ENCODE measurements at places on chromosomes 2 and 18.

GRCh38 chr2:207875473-207876212 lies 105.9 kb upstream of the FZD5 start:
- no peak for DNase-seq

GRCh38 chr2:108229875-108230274 lies 9.9 kb upstream of the SULT1C3 start:
- no peak for DNase-seq

DNA sequence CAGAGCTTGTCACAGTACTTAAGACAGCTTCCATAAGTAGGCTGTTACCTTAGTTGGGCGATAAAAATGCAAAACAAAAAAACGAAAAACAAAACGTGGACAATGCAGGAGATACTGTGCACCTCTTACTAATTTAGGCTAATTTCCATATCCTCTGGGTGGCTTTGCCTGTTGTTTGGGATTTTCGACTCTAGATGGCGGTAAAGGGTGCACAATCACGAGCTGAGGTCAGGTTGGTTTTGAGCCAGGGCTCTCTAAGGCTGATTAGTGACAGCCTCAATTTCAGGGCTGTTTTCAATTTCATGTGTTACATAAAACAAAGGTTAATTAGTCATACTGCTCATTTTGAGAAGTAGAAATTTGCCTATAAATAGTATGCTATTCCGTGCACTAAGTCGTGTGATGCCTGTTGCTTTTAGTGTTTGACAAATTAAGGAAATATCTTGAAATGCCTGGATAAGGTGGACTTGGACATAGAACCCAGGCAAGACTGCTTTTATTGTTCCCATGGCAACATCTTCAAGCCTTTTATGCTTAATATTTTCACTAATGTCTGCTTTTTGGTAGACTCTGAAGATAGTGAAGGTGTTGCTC lies 493.1 kb downstream of the SOCS6 start:
- peak; percentile 4 for DNase-seq

DNA sequence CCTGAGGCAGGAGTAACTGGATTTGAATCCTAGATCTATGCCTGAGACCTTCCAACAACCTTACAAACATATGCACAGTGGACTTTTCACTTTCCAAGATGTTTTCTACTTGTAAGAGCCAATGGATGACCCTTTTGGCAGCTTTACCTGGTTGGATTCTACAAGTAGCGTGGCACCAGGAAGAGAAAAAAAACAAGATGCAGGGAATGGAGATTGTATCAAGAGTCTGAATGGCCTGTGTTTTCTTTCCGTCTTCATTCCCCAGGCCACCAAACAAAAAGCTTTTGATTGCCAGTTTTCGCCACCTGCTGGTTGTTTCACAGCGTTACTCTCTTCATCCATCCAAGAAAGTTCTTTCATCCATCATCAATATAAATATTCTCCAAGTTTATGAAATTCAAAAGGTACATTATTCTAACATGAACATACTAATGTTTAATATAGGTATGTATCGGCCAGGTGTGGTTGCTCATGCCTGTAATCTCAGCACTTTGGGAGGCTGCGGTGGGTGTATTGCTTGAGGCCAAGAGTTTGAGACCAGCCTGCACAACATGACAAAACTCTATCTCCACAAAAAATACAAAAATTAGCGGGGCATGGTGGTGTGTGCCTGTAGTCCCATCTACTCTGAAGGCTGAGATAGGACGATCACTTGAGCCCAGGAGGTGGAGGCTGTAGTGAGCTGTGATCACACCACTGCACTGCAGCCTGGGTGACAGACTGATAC lies 3.5 kb upstream of the BCL2 start:
- peak; percentile 56 for DNase-seq

DNA sequence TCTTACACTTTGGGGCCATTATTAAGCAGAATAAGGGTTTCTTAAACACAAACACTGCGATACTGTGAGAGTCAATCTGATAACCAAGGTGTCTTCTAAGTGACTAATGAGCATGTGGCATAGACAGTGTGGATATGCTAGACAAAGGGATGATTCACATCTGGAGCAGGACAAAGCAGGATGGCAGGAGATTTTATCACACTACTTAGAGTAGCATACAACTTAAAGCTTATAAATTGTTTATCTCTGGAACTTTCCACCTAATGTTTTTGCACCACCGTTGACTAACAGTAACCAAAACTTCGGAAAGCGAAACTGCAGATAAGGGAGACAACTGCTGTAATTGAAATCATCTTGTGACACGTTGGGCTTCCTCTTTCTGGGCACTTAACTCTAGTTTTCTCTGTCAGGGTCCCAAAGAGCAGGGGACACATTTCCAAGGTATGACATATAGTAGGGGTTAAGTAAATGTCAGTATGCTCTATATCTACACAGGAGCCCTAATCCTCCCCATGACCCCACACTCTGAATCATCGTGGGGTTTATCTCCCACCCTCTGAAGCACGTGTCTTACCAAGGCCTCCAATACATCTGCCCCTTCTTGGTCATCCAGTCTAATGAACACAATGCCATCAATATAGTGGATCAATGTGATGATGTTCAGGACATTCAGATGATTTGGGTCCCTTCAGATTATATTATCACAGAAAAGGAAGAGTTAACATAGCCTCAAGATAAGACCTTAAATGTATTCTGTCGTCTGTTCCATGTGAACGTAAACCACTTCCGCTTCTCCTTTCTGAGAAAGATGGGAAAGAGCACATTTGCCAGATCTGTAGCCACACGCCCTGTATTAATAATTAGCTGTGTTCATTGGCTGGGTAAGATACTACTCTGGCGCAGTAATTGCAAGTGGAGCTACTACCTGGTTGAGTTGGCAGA lies 78.7 kb downstream of the FTCDNL1 start:
- no peak for DNase-seq

GRCh38 chr2:215751911-215752272 lies 261.5 kb downstream of the MREG start:
- no peak for DNase-seq

DNA sequence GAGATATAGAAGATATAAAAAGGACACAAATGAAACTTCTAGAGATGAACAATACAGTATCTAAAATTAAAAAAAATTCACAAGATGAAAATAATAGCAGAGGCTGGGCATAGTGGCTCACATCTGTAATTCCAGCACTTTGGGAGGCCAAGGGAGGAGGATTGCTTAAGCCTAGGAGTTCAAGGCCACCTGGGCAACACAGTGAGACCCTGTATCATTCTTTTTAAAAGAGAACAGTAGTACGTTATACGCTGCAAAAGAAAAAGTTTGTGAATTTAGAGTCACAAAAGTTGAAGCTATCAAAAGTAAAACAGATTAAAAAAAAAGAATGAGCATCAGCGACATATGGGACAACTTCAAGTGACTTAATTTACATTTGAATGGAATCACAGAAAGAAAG lies 81.6 kb upstream of the ZFP36L2 start:
- DNase-seq, result no peak

- DNase-seq, result no peak
Measured at GRCh38 chr18:59051470-59052165, 88.1 kb upstream of the SEC11C start.

DNA sequence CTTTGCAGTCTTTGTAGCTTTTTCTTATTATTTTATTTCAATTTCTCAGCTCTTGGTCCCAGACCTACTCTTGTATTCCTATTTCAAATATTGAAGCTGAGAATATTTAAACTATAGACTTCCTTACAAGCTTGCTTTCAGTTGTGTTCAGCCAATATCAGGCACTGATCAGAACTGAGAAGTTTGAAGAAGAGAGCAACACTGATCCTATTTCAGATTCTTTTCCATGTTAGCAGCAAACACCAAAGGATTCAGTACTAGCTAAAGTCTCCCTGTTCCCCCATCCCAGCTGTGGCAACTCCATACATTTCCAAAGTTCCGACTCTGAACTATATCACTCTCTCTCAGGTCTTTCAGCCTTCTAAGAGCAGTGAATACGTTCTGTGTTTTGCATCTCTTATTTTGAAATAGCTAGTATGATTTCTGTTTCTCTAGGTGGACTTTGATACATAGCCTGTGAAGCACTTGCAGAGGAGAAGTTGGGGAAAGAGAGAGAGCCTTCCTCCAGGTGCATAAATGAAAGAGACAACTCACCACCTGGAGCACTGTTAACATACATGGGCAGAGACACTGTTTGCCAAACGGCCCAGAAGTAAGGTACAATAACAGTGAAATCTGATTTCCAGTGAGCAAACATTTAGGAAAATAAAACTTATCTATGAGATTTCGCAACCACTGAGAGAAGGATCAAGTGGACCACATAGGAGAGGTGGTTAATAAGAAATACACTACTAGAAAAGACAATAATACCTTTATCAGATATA lies 135.0 kb upstream of the ZNF804A start:
- DNase-seq, result peak; percentile 8

- peak; percentile 61 for DNase-seq
Measured at GRCh38 chr18:11310476-11311086, 161.2 kb upstream of the PIEZO2 start.

DNA sequence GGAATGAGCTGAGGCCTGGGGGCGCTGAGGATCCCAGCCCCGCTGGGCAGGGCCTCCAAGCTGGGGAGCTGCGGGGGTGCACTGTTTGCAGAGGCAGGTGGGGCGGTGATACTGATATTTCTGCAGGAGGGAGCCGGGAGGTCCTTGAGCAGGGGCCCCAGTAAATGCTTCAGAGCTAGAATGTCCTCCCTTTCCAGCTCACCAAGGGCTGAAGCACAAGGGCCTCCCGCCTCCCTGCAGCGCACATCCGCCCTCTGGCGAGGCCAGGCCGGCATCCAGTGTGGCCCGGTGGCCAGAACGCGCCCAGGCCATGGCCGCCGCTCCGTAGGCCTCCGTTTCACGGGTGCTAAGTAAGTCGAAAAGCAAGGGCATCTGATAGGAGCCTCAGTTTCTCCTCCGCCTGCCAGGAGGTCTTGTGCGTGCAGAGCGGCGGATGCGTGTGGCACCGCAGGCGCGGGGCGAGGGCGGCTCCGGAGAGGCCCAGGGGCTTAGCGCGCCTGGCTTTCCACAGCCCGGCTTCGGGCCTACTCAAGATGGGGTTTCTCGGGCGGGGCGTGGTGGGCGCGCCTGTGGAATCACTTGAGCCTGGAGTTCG lies 29.5 kb upstream of the CHMP1B start:
- no peak for DNase-seq

DNA sequence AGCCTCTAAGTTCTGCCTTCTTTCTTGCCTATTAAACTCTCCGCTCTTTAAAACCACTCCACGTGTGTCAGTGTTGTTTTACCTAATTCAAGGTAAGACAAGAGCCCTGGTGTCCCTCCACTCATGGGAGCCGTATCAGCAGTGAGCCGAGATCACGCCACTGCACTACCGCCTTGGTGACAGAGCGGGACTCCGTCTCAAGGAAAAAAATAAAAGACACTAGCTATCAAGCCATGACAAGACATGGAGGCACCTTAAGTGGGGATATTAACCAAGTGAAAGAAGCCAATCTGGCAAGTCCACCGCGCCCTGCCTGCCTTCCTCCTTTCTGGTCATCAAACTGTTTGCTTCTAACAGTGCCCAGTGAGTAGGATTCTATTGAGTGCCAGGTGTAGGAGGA lies 40.2 kb upstream of the LBH start:
- DNase-seq, result no peak

DNA sequence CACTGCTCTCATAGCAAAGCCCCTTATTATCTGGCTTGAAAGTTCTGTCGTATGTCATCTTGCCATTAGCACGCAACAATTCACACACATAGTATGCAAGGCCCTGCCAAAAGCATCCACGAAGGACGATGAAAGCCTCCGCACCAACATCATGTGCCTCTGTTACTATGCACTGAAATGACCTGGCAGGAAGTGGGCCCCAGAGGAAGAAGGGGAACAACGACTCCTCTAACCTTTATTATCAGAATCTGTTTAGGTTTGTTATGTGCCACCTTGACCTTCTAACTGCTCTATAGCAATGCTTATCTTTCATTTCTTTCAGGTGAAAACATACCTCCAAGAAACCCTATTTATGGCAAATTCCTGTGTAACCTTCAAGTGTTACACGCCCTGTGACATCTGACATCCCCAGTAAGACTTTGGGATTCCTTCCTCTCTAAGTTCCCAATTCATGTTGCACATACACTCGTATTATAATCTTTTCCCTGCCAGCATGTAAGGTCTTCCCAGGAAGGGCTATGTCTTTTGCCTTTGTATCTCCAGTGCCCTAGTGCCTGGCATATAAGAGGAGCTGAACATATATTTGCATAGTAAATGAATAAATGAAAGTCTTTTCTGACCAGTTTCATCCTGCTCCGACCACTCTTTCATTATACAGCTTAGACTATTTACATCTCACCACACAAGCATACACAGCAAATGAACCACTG lies 7.0 kb upstream of the NDUFV2 start:
- DNase-seq, result no peak

GRCh38 chr2:241649404-241649803 lies 11.9 kb downstream of the ATG4B start:
- DNase-seq, result no peak

- DNase-seq, result no peak
Measured at GRCh38 chr2:42035241-42035640, 12.6 kb upstream of the PKDCC start.

GRCh38 chr2:177029501-177029900 lies 183.1 kb upstream of the HNRNPA3 start:
- DNase-seq, result no peak

GRCh38 chr2:146801886-146802285 lies 1042.9 kb upstream of the ACVR2A start:
- DNase-seq, result no peak

- no peak for DNase-seq
Measured at GRCh38 chr18:48715711-48716361, 177.0 kb downstream of the CTIF start.

DNA sequence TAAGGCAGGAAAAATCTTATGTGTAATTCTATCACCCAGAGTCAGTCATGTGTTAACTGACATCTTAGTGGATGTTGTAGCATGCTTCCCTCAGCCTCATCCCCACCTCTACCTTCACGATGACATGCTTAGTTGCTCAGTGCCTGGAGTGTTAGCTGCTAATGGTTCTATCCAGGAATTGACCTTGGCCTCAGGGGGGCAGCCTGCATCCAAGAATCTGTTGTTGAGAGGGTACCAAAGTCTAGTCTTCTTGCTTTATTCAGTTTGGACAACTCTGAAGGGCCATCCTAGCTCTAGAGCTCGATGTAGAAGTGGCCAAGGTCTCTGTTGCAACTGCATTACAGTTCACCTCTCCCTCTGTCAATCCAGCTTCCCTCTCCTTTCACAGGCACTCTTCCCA lies 61.2 kb downstream of the ACYP2 start:
- DNase-seq, result peak; percentile 52

- no peak for DNase-seq
Measured at GRCh38 chr2:100054426-100054825, 88.0 kb downstream of the AFF3 start.

DNA sequence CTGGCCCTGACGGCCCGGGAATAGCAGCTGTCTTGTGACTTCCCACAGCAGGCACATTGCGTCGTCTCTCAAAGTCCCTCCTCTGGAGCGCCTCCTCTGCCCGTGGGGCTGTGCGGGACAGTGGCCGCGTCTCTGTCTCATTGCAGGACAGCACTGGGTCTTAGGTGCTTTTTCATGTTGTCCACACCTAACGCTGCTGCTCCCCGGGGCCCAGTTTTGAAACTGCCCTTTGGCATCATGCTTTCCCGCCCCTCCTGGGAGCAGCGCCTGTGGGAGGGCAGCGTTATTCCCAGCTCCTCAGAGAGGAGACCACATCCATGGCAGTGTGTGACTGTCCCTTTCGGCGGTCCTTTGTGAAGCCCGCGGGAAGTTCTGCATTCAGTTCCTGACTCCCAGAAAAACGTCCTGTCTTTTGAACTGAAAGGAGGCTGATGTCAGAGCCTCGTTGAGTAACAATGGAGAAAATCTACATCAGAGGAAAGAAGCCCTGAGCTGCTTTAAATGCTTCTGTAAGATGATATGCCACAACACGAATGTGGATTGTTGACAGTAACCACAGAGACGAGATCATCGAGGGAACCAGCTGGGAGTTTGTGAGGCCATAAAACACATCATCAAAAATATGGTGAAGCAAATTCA lies 226.0 kb downstream of the FAM210A start:
- no peak for DNase-seq
